ENCODE measurements at places on chromosomes 5 and 9. TPM values are rescaled to one million over a fixed set of nuclear protein-coding genes. Genes with fewer than 3 reads are reported as not detected.

TRIM36 gene
- 2.1 TPM for total RNA-seq

PCDHB3 gene
- total RNA-seq = 0.02 TPM

BTNL8 gene
- total RNA-seq = not detected

AIF1L gene
- total RNA-seq = 2.0 TPM

GPR150 gene
- total RNA-seq = 0.07 TPM

SCGB3A1 gene
- not detected for total RNA-seq

PDCD1LG2 gene
- total RNA-seq = 0.15 TPM

RANBP17 gene
- total RNA-seq = 3.2 TPM

PKD2L2 gene
- not detected for total RNA-seq

ANKRD55 gene
- total RNA-seq = not detected

PCDHB11 gene
- total RNA-seq = 0.07 TPM

GABBR2 gene
- 0.14 TPM for total RNA-seq

OGN gene
- not detected for total RNA-seq

NHP2 gene
- 387 TPM for total RNA-seq

HAVCR2 gene
- total RNA-seq = 0.23 TPM

IL7R gene
- total RNA-seq = 0.30 TPM

FAM221B gene
- not detected for total RNA-seq

IRX2 gene
- 1.4 TPM for total RNA-seq

CCL27 gene
- total RNA-seq = 0.33 TPM

TLR4 gene
- total RNA-seq = 0.10 TPM

AQP7 gene
- 0.25 TPM for total RNA-seq

CENPK gene
- total RNA-seq = 24.6 TPM

FBXL7 gene
- 1.1 TPM for total RNA-seq

WDR31 gene
- total RNA-seq = 0.96 TPM

CYSRT1 gene
- total RNA-seq = 5.0 TPM

TLE1 gene
- total RNA-seq = 80.1 TPM

F2R gene
- 40.6 TPM for total RNA-seq

SLC6A3 gene
- total RNA-seq = 1.3 TPM

PPP1R26 gene
- 17.3 TPM for total RNA-seq

OCLN gene
- 9.0 TPM for total RNA-seq

ANKRD34B gene
- 0.03 TPM for total RNA-seq

PWWP2A gene
- total RNA-seq = 10.5 TPM

ARSI gene
- 30.6 TPM for total RNA-seq

OSMR gene
- 59.6 TPM for total RNA-seq

All from A549 treated with AZD2906 at 1 μM for 4 hours (cell line).